ENCODE measurements at places on chromosomes 4 and X. TPM values are rescaled to one million over a fixed set of nuclear protein-coding genes. Genes with fewer than 3 reads are reported as not detected.

- DNase-seq = no peak
- no peaks in the 10 kb centered on the region for H3K36me3 ChIP-seq
- H3K4me3 ChIP-seq = no peak overlapping the region
- no peaks in the 10 kb centered on the region for H3K27me3 ChIP-seq
- H3K27ac ChIP-seq = no peak overlapping the region
Measured at GRCh38 chrX:131795442-131796229, 227.5 kb upstream of the STK26 start.

The CA5B gene
- total RNA-seq = 4.2 TPM

GRCh38 chrX:53089224-53089842, 4.6 kb upstream of the KANTR start:
- H3K27ac ChIP-seq = peak overlapping the region; percentile 94
- no peak for DNase-seq

The KIF4A gene
- total RNA-seq = 0.42 TPM

GRCh38 chr4:16938512-16939040, 40.1 kb upstream of the LDB2 start:
- no peaks in the 10 kb centered on the region for H3K36me3 ChIP-seq
- H3K27me3 ChIP-seq = no peaks in the 10 kb centered on the region
- H3K4me1 ChIP-seq = no peaks in the 10 kb centered on the region
- no peak for DNase-seq
- H3K4me3 ChIP-seq = no peak overlapping the region
- H3K27ac ChIP-seq = no peak overlapping the region

GRCh38 chr4:41512136-41512535, 25.8 kb upstream of the LIMCH1 start:
- H3K4me3 ChIP-seq = no peak overlapping the region
- no peak overlapping the region for H3K27ac ChIP-seq
- H3K27me3 ChIP-seq = no peaks in the 10 kb centered on the region
- no peaks in the 10 kb centered on the region for H3K36me3 ChIP-seq
